ENCODE measurements at places on chromosomes 16 and 17. TPM values are rescaled to one million over a fixed set of nuclear protein-coding genes. Genes with fewer than 3 reads are reported as not detected.

Gene ITGB3
- polyA plus RNA-seq: 17.7 TPM

Gene PIK3R5
- polyA plus RNA-seq: 0.56 TPM

Gene HS3ST3A1
- 6.9 TPM for polyA plus RNA-seq

- DNase-seq: no peak
Measured at GRCh38 chr17:82754297-82755208, 2.7 kb downstream of the TBCD start.

- DNase-seq: no peak
Measured at GRCh38 chr17:42002792-42003301, 14.4 kb downstream of the DNAJC7 start.

DNA sequence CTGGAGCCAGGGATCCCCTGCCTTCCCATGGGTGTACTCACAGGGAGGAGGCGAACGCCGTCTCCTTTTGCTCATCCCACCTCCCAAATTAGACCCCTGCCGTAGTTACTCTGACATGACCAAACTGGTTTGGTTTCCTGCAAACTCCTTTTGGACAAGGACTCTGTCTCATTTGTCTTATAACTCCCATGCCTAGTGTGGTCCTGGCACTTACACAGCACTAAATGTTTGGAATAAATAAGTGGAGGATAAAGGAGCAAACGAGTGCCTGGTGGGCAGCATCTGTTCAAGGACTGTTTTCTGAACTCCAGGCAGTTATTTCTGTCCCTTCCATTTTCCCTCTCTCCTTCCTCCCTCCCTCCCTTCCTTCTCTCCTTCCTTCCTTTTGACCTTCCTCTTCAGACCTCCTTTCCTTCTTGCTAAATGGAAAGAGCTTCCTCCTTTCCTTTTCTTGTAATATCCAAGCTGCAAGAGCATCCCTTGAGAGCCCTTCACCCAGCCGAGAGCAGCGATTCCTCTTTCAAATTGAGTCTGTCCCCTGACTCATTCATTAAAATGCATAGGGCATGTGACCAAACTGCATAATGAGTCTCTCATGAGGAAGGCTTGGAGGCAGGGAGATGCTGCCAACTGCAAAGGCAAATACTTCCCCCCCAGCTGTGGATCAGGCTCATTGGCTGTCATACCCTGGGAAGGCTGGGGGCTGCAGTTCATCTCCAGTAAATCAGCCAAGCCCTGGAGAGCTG is 36.8 kb downstream of the CHD9 start:
- DNase-seq: no peak

DNA sequence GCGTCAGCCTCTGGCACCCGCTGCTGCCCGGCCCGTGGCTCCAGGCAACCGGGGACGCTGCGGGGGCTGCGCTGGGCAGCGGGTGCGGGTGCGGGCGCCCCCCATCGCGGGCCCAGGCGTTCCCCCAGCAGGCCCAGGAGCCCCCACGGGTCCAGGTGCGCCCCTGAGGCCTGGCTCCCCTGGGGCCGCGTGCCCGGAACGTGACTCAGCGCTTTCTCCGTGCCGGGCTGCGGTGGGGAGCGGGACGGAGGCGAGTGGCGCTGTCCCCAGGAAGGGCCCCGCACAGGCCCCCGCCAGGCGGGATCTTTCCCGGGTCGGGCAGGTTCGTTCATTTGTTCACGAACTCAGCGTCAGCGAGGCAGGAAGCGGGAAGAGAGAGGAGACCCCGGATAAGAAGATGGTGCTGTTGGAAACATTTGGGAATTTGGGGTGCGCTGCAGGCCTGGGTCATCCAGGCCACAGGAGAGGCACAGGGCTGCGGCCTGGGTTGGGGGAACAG is 18.4 kb upstream of the EXOC7 start:
- no peak for DNase-seq

DNA sequence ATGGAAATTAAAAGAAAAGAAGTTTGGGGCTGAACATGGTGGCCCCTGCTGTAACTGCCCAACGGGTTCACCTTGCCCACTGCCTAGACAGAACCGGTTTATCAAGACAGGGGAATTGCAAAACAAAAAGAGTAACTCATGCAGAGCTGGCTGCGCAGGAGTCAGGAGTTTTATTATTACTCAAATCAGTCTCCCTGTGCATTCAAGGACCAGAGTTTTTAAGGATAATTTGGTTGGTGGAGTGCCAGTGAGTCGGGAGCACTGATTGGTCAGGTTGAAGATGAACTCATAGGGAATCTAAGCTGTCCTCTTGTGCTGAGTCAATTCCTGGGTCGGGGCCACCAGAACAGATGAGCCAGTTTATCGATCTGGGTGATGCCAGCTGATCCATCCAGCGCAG is 4.4 kb upstream of the SCPEP1 start:
- DNase-seq: no peak

GRCh38 chr17:79902146-79902791 is 63.0 kb upstream of the CBX4 start:
- DNase-seq: no peak

DNA sequence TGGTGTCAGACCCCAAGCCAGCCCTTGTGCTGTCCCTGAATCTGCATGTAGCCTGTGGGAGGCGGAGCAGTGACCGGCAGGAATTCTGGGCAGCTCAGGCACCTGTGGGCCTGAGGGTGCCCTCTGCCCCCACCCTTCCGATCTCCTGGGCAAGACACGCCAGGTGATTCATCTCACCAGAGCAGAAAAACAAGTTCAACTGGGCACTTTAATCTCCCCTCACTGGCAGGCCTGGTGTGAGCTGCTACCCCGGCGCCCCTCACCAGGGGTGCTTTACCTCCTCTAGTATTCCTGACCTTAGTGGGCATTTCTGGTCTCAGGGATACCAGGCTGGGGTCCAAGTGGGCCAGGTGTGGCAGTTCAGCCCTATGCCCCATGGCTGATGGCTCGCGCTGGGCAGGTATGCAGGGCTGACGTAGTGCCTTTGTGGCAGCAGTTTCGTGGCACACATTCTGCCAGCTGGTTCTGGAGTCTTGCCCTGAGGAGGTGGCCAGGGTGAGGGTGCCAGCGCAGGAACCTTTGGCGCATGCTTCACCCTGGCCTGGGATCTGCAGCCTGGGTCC is 6.0 kb downstream of the ERBB2 start:
- DNase-seq: no peak
